Activated CD4-positive, alpha-beta T cell treated with anti-CD3 and anti-CD28 coated beads, Interleukin-2, amount 10 ng/mL, durations not matched to agents 7 days and 5 days (primary cell): ENCODE measurements at places on chromosomes 1 and 21.

GRCh38 chr1:60988891-60989290 is 93.5 kb upstream of the NFIA start:
- no peak for DNase-seq

DNA sequence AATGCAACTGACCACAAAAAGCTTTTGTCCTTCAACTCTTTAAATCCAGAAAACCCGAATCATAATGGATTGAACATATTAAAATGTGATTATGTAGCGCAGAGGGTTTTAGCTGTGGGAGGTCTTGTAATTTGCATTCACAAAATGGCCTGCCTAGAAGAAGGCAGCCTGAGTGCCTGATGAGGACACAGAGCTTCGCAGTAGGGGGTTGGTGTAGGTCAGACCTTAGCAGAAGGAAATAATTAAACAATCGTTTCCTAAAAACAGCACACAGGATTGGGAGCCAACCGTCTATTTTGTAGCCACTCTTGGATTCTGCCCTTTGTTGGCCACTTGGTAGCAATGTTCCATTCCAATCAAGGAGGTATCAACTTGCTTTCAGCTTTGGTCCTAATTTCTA is 195.7 kb upstream of the KIAA0040 start:
- DNase-seq = no peak

DNA sequence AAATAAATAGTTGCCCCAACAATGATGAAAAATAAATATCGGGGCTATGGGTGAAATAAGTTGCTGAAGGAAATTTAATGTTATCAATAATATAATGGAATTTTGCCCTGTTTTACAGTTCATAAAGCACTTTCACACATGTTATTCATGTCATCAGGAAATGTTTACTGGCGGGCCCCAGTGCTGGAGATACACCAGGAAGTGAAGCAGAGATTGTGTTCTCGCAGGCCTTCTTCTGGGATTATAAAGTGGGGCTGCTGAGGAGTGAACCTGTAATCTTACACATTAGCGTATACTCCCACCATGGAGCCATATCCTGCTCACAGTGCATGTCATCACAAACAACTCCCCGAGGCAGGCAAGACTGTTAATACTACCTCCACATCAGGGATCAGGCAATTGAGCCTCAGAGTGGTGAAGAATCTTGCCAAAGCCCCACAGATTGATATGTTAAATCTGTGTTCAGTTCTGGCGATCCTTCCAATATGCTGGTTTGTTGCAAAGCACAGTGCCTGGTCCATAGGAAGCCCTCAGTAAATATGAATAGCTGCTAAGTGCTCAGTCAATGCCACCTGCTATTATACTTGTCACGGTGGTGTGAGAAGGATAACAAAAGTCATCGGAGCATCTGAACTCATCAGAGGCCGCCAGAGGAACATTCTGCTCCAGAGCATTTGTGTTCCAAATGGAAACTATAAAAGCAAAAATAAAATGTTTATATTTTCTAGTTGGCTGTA is 104.4 kb upstream of the UBE2U start:
- no peak for DNase-seq

DNA sequence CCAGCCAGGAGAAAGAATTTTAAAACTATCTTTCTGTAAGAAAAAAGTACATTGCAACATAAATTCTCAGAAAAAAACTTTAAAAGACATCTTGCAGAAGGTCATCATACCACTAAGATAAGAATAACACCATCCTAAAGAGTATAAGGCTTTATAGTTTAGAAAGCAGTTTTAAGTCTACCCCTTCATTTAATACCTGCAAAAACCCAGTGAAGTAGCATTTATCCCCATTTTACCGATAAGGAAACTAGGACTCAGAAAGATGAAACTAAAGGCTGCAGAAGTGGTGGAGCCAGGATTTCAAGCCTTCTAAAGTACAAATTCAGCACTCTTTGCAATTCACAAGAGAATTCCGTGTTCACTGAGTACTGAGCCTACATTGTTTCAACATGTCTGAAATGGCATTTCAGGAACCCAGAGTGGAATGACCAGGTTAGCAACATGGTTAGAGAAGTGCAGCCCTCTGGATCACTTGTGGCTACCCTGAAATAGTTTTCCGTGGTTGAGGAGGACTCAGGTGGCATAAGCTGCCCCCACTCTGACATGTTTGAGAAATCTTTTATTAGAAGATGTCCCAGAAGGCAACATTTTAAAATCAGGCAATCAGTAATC is 6.7 kb downstream of the MYCL start:
- DNase-seq = no peak

GRCh38 chr1:220954321-220955075 is 75.3 kb downstream of the HLX start:
- DNase-seq = no peak

- DNase-seq = no peak
These were observed 394.1 kb downstream of the MATN1 start for GRCh38 chr1:30329263-30329753.

DNA sequence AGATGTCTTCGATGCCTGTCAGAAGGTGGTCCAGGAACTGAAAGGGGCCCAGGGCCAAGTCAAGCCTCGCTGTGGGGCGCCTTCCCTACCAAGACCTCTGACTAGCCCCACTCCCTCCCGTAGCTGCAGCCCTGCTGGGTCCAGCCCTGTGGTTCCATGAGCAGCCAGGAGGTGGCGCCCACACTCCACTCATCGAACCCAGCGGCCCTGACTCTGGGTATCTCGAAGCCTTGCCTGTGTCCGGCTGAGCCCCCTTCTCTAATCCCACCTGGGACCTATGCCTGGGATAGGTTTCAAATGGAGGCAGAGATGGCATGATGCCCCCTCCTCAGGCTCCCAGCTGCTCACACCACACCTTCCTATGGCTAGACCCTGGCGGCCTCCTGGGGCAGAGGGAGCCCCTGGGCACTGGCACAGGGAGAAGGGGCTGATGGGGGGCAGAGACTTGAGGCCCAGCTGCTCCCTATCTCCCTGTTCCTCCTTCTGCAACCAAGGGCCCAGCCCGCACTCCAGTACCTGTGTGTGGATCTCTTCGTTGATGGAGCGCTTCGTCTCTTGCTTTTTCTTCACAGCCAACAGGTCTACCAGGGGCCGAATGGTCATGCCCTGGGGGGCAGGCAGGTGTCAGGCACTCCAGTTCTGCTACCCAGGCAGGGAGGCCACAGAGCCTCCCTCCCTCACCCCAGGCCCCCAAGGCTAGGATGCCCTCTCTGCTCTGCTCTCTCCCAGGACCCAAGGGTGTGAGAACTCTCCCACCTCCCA is 52.0 kb downstream of the SLC9A1 start:
- DNase-seq = peak; percentile 80

DNA sequence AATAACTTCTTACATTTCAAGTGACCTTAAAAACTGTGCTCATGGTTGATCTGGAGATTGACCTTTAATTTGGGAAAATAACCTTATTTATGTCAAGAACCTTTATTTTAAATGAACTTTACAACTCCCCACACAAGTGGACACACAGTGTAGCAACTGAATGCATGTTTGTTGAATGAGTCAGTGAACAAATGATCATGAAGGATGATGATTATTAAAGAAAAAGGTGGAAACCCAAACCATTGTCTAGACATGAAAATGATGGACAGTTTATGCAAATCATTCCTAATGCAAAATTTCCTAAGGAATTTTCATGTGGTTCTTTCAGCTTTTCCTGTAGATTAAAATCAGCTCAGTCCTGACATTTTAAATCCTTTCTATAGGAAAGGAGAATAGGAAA is 439.8 kb upstream of the RUNX1 start:
- no peak for DNase-seq

- DNase-seq = no peak
These were observed 98.2 kb upstream of the ARTN start for GRCh38 chr1:43835082-43836021.

- no peak for DNase-seq
These were observed 24.7 kb downstream of the LYST start for GRCh38 chr1:235841938-235842545.

GRCh38 chr1:197600751-197601150 is 174.5 kb downstream of the DENND1B start:
- no peak for DNase-seq

DNA sequence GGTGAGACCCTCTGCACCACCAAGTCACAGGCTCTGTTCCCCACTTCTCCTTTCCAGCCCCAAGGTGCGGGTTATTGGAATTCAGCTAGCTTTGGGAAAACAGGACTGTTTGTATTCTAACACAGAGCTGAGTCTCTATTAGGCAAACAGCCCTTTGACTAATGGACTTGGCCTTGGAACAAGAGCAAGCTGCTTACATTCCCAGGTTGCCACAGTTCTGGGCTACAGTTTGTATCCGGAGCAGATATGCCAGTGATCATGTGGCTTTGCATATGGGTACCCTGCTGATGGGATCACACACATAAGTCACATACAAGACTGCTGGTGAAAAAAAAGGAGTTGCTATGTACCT is 110.5 kb upstream of the COA6 start:
- DNase-seq = no peak

GRCh38 chr1:119316870-119317416 is 51.6 kb upstream of the HAO2 start:
- no peak for DNase-seq

DNA sequence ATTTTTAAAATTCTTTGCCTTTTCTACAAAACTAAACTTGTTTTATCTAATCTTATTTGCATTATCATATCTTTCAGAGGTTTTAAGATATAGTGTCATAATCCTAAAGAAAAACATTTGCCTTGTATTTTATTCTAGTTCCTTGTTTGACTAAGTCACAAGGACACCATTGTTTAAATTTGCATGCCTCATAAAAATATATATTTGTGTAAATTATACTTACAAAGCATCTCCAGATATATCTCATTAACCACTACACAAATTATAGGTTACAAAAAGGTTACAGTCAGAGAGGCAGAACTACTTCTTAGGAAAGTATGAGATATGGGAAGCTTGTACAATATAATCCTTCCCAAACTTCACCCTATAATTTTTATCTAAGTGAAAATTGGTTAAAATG is 4.2 kb upstream of the RGS13 start:
- no peak for DNase-seq

DNA sequence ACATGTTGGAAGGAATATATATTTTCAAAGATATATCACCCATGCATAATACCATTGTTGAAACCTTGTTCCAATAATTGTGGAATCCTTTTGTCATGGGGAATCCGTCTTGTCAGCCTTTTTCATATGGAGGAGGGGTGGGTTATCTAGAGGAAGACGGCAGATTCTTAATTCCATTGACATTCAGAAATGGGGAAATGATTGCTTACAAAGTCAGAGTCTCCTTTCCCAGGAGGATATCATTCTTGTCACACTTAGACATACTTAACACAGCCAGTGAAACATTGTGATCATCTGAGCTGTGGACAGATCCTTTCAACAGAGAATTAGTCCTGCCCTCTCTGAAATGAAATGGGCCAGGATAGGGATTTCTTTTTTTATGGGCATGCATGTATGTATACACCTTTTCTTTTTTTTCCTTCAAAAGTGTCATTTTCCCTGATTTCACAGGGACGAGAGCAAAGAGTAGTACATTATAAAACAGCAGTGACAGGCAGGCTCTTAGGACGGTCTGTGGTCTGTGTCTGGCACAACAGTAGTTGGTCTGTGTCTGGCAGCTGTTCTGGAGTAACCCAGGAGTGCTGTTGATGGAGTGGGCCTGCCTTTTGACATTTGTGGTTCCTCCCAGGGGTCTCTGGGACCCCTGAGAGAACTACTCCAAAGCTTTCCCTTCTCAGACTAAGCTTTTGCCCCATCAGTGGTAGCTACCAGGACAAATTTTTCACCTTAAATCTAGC is 50.1 kb downstream of the VPS13D start:
- DNase-seq = no peak
